ENCODE measurements at places on chromosomes 7 and 10. TPM values are rescaled to one million over a fixed set of nuclear protein-coding genes. Genes with fewer than 3 reads are reported as not detected.

Gene OPN4
- total RNA-seq = not detected

Gene ACTR3C
- 10.2 TPM for total RNA-seq

Gene GTPBP4
- total RNA-seq = 44.4 TPM

Gene VIPR2
- not detected for total RNA-seq

Gene BMPER
- total RNA-seq = 0.35 TPM

Gene AIFM2
- total RNA-seq = 3.0 TPM

Gene CAMK2B
- 0.31 TPM for total RNA-seq

Gene TMEM184A
- total RNA-seq = not detected

Gene ADCY1
- not detected for total RNA-seq

Gene CALY
- 0.96 TPM for total RNA-seq

Gene AMZ1
- 0.76 TPM for total RNA-seq

Gene PRLHR
- not detected for total RNA-seq

Gene RBP3
- total RNA-seq = not detected

DNA sequence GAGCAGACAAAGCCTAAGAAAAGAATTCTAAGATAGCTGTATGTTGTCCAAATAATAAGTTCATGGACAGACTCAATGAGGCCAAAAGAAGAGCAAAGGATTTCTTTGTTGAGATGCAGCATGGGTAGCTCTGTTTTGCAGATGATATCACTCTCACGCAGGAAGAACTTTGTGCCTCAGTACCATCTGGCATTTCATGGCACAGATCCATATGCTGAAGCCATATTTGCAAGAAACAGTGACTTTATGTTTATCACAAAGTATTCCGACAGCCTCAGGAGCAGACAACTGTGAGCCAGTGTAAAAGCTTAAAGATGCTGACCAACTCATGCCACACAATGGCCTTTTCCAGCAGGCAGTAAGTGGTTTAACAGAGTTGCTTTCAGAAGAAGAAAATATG lies 45.5 kb upstream of the RNF148 start:
- H3K36me3 ChIP-seq = no peaks in the 10 kb centered on the region
- H3K27ac ChIP-seq = no peak overlapping the region
- H3K4me1 ChIP-seq = no peaks in the 10 kb centered on the region
- no peak overlapping the region for H3K4me3 ChIP-seq
- H3K27me3 ChIP-seq = no peaks in the 10 kb centered on the region

DNA sequence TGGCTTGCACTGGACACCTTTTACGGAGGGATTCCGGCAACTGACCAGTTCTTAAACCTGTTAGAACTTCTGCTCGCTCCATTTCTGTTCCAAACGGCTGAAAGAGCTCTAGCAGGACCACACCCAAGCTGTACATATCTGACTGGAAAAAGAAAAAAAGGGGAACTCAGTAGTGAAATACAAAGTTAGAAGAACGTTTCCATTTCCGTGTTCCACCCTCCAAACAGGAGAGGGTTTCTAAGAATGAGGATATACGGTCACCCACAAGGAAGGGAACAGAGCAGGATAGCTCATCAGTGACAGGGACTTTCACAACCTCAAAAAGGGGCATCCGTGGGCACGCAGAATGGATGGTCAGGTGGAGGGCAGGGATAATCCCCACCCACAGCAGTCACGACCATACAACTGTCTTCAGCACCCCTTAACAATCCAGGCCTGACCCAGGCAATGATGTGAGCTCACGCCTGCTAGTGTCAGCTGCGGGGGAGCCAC lies 4.3 kb upstream of the ANKRD61 start:
- H3K27me3 ChIP-seq = no peaks in the 10 kb centered on the region
- peak overlapping the region; percentile 94 for H3K27ac ChIP-seq
- H3K4me3 ChIP-seq = peak overlapping the region; percentile 94
- H3K36me3 ChIP-seq = peaks cover 8% of the 10 kb centered on the region
- peaks cover 20% of the 10 kb centered on the region for H3K4me1 ChIP-seq

GRCh38 chr7:142646386-142647140 lies 102.7 kb upstream of the PRSS1 start:
- H3K4me3 ChIP-seq = peak overlapping the region; percentile 39
- peak overlapping the region; percentile 29 for H3K27ac ChIP-seq
- no peaks in the 10 kb centered on the region for H3K36me3 ChIP-seq
- H3K4me1 ChIP-seq = peaks cover 3% of the 10 kb centered on the region
- peaks cover 7% of the 10 kb centered on the region for H3K27me3 ChIP-seq

DNA sequence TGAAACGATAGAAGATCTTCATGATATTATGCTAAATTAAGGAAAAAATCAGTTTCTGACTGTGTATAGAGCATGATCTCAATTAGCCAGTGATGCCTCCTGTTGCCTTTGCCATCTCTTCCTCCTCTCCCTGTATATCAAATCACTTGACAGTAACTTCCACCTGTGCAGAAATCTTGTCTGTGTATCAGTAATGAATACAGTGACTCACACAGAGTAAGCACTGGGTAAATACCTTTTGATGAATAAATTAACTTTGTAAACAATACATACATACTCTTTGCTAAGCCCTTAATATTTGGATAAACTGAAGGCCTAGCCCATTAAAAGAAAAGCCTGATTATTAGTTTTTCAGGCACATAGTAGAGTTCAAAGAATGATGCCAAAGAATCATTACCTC lies 610.6 kb upstream of the NRP1 start:
- no peak overlapping the region for H3K27ac ChIP-seq
- no peak for DNase-seq
- peaks cover under 1% of the 10 kb centered on the region for H3K27me3 ChIP-seq

DNA sequence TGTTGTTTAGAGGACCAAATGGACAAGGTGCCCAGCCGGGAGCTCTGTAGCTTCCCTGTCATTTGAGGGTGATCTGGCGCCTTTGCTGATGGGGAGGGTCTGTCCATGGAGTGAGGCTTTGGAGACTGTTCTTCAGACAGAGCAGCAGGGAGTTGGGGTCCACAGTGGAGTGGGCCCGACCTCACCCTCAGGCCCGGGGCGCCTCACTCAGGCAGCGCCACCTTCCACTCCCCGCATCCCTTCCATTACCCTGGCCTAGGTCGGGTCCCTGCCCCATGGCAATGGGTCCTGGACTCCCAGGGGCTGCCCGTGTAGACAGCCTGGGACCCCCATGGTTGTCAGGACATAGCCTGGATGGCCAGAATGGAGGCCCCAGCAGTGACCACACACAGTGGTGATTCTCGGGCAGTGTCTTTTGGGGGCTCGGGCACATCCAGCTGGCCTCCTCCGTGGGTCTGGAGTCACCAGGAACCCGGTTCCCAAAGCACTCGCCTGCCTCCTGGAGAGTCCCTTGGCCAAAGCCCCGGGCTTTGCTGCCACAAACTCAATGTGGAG lies 38.5 kb downstream of the TCERG1L start:
- no peak overlapping the region for H3K4me3 ChIP-seq
- DNase-seq = no peak
- H3K27me3 ChIP-seq = peaks cover 7% of the 10 kb centered on the region
- H3K27ac ChIP-seq = no peak overlapping the region

DNA sequence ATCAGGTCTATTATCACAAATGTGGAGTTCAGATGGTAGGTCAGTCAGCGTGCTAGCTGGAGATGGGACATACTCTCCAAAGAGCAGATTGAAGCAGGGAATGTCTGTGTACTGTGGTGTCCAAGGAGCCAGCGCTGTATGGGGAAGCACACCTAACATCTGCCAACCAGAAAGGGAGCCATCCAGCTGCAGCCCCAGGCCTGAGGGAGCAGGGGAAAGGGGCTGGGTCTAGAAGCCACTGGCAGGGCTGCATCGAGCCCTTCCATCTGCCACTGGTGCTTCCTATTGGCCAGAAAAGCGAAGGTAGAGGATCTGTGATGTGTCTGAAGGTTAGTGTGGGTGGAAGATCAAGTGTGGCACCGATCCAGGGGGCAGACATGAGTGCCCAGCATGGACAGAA lies 8.0 kb upstream of the RAMP3 start:
- no peak for DNase-seq
- no peak overlapping the region for H3K27ac ChIP-seq
- no peaks in the 10 kb centered on the region for H3K36me3 ChIP-seq

DNA sequence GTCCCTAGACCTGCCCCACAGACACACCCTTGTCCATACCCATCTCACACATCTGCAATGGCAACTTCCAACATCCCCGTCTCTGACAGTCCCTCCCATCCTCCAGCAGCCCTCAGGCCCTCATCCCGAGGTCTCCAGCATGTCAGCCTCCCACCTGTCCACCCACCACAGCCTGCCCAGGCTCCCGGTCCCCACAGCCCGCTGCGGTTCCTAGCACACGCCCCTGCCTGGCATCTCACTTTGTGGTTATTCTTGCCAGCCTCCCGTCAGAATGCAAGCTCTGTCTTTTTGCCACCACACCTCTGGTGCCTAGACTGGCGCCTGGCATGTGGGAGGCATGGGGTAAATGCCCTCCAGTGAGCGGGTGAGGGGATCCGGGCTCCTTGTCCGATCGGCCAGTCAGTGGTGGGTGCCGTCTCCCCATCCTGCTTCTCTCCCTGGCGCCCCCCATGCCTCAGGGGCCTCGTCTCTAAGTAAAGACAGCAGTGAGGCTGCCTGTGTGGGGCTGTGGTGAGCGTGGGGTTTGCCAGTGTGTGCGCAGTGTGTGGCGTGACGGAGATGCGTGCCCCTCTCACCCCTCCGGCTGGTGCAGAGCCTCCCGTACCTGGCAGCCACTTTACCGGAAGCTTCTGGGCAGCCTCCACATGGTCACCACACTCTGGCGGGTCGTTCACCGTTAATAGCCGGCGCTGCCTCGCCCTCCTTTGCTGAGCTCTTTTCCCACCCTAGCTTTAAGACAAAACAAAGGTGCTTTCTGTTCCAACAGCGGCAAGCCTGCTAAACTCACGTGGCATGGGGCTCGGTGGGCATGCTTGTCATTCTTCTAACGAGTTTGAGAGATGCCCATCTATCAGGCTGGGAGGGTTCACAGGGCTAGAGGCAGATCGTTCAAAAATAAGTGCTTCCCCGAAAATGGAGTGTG lies 28.5 kb upstream of the TTYH3 start:
- no peak overlapping the region for H3K27ac ChIP-seq
- H3K27me3 ChIP-seq = no peaks in the 10 kb centered on the region
- H3K4me3 ChIP-seq = no peak overlapping the region
- peaks cover 7% of the 10 kb centered on the region for H3K4me1 ChIP-seq
- no peak for DNase-seq

DNA sequence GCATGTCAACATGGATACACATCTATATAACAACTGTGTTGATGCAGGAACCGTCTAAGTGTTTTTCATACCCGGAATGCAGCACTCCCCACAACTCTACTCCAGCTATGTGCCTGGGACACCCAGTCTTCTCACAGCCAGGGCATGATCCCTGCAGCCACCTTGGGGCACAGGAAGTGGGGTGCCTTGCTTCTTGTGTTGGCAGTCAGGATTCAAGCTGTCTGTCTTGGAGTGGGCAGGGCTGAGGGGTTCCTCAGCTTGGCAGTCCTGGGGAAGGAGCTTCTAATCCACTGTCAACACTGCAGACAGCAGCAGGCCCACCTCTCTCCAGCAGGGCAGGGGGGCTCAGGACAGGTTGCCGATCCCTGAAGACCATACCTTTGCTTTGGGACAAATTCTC lies 41.3 kb downstream of the DRGX start:
- DNase-seq = no peak
- H3K27ac ChIP-seq = no peak overlapping the region
- no peak overlapping the region for H3K4me3 ChIP-seq

DNA sequence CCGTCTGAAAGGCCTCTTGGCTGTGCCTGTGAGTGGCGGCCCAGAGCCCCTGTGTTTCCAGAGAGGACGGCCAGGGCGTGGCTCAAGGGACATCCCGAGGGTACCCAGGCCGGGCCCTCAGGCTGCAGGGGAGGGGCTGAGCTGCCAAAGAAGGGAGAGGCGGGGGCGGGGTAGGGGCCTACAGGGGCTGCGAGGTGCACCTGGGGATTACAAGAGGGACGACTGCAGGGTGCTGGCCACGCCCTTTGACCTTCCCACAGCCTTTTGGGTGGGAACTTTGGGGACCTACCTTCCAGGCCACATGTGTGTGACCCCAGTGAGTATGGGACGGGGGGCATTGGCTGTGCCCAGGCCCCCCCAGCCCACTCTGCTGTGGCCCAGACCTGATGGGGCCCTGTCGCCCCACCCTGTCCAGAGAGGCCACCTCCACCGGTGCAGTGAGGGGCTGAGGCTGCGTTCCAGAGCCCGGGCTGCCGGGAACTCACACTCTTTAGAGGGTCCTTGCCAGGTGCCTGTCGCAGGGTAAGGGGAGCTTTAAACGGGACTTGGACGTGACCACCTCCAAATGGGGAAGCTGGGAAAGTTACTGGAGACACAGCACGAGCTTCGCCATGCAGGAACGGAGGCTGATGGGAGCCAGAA lies 19.0 kb upstream of the NKX6-2 start:
- H3K27ac ChIP-seq = no peak overlapping the region
- H3K27me3 ChIP-seq = peaks cover 12% of the 10 kb centered on the region
- DNase-seq = no peak
- no peak overlapping the region for H3K4me3 ChIP-seq
- no peaks in the 10 kb centered on the region for H3K4me1 ChIP-seq
- H3K36me3 ChIP-seq = no peaks in the 10 kb centered on the region

DNA sequence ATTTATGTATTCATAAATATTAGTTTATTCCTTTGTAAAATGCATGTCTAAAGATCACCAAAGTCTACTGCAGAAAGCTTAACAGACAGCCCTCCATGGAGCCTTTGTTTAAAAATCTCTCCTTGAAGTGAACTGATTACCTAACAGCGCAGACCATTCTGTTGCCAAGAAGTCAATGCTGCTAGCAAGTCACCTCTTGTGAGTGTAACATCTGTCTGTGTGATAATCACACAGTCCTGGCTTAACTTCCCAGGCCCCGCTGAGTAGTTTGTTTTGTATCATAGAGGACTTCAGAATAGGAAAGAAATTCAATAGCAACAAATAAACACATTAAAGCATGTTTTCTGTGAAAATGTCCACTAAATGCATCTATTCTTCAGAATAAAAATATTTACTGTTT lies 435.3 kb upstream of the IGFBP3 start:
- no peak overlapping the region for H3K4me3 ChIP-seq
- H3K36me3 ChIP-seq = no peaks in the 10 kb centered on the region
- H3K27ac ChIP-seq = no peak overlapping the region
- no peaks in the 10 kb centered on the region for H3K27me3 ChIP-seq
- no peak for DNase-seq
- H3K4me1 ChIP-seq = no peaks in the 10 kb centered on the region

- H3K36me3 ChIP-seq = no peaks in the 10 kb centered on the region
- H3K4me3 ChIP-seq = no peak overlapping the region
- no peak overlapping the region for H3K27ac ChIP-seq
- H3K4me1 ChIP-seq = peaks cover 2% of the 10 kb centered on the region
- no peak for DNase-seq
Observed at GRCh38 chr7:117458977-117459583, 20.7 kb upstream of the CFTR start.

DNA sequence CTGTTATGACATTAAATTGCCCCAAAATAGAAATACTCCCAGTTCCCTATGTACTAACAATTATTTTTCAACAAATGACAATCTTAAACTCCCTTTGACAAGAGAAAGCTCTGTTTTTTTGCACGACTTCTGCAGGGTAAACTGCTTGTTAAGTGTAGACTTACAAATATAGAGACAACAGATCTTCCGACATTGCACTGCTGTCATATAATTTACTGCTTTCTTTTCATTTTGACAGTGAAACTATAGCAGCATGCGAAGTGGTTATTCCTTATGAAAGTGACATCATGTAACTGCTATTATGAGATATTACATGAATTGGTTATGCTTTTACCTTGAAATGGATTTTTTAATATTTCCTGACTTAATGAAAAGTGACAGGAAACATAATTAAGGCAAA lies 659.9 kb downstream of the SDK1 start:
- H3K4me3 ChIP-seq = no peak overlapping the region
- no peaks in the 10 kb centered on the region for H3K4me1 ChIP-seq
- H3K27me3 ChIP-seq = peaks cover 39% of the 10 kb centered on the region
- no peak for DNase-seq
- H3K36me3 ChIP-seq = no peaks in the 10 kb centered on the region
